Heart right ventricle (tissue), 16 donors: ENCODE measurements at places on chromosomes 6 and 20. TPM values are rescaled to one million over a fixed set of nuclear protein-coding genes. Genes with fewer than 3 reads are reported as not detected.

Gene LHFPL5
- total RNA-seq, result not detected

Gene FAM209A
- total RNA-seq, result not detected

Gene KIF25
- 0.39 TPM for total RNA-seq

Gene CLPSL1
- not detected for total RNA-seq

Gene SIGLEC1
- 6.6 TPM for total RNA-seq

Gene CGA
- 0.23 TPM for total RNA-seq

Gene TRDN
- 468 TPM for total RNA-seq

Gene NOX3
- total RNA-seq, result not detected

Gene CASS4
- 0.80 TPM for total RNA-seq

Gene COQ3
- 28.4 TPM for total RNA-seq

Gene MUCL3
- not detected for total RNA-seq

Gene IL17F
- not detected for total RNA-seq

Gene TNFAIP3
- total RNA-seq, result 33.3 TPM

Gene GDAP1L1
- total RNA-seq, result 0.20 TPM

Gene EPHA7
- total RNA-seq, result 0.22 TPM

Gene RNF146
- total RNA-seq, result 57.8 TPM

Gene CYP21A2
- not detected for total RNA-seq

Gene SNAI1
- 1.9 TPM for total RNA-seq

GRCh38 chr6:137352859-137353258, 133.7 kb upstream of the IFNGR1 start:
- DNase-seq, result no peak

DNA sequence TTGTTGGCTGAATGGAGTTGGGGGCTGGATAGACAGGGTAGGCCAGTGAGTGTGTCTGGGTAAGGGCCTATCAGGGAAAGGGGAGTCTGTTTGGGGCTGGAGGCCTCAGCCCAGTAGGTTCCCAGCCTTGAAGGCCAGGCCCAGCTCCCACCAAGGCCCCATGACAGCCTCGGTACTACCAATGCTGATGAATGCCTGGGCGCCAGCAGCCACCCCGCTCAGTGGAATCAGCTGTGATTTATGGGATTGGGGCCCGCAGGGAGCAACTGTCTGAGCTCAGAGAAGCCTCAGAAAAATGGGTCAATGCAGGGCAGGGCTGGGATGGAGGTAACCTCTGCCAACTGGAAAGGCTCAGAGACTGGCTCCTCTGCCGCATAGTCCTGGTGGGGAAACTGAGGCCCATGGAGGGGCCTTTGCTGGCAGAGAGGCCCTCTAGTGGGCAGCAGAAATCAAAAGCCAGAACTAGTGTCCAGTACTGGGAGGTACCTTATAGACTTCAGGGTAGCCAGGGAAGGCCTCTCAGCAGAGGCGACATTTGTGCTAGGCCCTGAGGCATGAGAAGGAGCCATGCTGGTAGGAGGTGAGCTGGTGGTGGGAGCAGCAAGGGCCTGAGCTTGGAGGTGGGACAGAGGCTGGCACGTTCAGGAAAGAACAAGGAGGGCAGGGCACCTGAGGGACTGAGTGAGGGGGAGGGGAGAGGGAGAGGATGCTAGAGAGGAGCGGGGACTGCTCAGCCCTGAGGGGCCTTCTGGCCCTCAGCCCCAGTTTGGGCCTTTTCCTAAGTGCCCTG, 36.4 kb downstream of the DLGAP4 start:
- no peak for DNase-seq

DNA sequence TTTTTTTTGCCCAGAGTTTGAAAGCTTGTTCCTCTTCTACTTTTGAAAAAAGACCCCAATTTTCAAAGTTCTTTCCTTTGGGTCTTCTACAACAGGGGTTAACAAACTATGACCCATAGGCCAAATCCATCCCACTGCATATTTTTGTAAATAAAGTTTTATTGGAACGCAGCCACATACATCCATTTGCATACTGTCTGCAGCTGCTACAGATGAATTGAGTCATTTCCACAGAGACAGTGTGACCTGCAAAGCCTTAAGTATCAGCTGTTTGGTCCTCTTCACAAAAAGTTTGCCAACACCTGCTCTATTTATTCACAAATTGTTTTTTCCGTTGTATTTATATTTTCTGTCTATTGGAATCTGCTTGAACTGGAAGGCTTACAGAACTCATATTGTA, 189.2 kb downstream of the TBC1D7 start:
- no peak for DNase-seq

DNA sequence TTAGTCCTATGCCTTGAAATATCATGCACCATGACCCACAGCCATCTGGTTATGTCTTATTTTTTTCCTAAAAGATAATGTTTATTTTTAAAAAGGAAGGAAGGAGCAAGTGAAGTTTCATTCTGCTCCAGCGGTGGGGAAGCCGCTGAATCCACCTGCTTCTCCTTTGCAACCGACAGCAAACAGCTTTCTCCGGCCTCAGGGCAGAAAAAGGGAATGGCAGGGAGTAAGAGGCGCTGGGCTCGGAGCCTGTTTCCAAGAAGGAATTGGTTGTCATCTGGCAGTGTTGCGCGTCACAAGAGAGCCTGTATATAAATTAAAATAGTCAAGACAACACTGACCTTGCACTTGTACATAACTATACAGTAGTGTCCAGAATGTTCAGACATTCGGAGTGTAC, 14.2 kb downstream of the GFRA4 start:
- DNase-seq, result no peak

GRCh38 chr20:47960769-47961541, 175.7 kb upstream of the SULF2 start:
- no peak for DNase-seq

DNA sequence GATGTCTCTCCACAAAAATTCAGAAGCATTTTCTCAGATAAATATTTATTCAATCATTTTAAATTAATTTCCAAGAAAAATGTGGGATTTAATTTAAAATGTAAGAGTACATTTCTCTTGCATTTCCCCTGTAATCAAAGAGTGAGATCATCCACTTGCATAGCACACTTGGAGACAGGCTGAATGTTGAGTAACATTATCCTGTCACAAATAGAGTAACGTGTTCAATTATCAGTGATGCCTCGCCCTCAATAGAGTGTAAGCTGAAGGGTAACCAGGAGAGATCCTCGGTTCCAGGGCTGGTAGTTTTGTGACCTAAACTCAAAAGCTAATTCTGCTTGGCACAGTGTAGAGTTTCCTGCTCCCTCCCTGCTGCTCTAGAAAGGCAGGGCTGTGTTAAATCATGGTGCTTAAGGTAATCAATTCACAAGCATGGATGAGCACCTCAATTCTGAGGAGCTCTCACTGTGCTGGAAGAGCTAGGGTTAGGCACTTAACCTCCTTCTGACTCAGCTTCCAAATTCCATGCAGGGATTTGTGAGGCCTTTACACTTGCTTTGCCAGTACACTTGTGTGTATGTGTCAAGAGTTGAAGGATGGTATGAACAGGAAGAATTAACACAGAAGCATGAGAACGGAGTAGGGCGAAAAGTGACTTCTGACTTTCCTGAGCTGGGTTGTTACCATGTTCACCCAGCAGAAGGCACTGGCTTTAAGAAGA, 56.6 kb downstream of the MMUT start:
- no peak for DNase-seq

- DNase-seq, result no peak
These were observed 268.0 kb upstream of the JARID2 start for GRCh38 chr6:14977747-14978382.

DNA sequence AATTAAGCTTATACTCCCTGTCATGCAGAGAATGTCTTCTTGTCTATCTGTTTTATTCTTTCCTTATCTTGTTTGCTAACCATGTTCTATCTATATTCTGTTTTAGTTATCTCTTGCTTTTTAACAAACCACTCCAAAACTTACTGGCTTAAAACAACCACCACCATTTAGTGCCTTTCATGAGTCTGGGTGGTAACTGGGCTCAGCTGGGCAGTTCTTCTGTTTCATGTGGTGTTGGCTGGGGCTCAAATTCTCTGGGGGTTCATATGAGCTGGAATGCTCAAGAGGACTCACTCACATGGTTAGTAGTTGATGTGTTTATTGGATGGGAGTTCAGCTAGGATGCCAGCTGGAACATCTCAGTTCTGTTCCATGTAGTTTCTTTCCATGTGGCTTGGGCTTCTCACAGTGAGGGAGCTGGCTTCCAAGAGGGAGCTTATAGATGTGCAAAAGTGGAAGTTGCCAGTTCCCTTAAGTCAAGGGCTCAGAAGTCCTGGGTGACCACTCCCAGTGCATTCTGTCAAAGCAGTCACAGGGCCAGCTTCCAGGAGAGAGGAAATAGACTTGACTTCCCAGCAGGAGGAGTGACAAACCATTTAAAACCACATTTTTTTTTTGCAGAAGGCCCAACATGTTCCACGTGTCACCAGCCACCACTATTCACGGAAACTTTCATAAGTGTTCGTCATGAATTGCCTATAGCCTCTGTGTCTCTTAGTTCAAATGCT, 70.4 kb downstream of the PLCB4 start:
- no peak for DNase-seq

DNA sequence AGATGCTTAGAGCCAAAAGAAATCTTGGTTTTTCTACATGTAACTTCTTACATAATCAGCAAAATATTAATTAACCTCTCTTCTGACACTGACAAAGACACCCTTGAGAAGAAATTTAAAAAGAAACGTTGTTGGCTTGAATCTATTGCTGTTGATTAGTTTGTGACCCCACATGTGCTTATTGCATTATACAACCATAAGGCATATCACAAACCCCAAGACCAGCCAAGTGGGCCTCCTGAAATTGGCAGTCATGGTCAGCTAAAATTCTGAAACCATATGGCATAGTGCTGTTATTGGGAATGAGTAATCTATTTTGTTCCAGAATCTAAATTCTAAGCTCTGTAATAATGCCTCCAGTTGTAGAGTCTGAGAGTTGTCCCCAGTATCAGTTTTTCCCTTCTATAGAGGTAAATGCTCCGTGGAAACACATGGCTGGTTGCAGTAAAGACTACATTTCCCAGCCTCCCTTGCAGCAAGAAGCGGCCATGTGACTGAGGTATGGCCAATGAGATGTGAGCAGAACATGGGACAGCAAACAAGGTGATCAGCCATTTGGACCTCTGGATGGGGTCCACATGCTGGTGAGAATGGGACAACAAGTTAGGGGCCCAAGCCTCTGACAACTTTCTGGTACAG, 42.3 kb upstream of the PTPN1 start:
- no peak for DNase-seq

DNA sequence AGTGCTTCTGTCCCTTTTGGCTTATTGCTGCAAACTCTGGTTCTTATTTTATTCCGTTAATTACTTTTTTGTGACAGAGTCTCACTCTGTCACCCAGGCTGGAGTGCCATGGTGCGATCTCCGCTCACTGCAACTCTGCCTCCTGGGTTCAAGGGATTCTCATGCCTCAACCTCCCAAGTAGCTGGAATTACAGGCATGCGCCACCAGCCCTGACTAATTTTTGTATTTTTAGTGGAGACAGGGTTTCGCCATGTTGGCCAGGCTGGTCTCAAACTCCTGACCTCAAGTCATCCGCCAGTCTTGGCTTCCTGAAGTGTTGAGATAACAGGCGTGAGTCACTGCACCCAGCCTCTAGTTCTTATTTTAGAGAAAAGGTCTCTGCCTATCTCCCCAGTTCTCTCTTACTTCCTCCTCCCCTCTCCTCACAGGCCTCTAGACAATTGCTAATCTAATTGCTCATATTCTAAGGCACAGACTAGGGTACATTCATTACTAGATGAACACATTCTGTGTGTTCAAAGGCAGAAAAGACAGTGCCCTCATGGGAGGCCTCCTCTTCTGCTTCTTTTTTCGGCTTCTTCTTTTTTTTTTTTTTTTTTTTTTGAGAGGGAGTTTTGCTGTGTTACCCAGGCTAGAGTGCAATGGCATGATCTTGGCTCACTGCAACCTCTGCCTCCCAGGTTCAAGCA, 27.0 kb downstream of the EDEM2 start:
- no peak for DNase-seq

- DNase-seq, result no peak
These were observed 494.0 kb upstream of the MAP3K7 start for GRCh38 chr6:91080871-91081270.

- no peak for DNase-seq
These were observed 15.6 kb upstream of the MYCT1 start for GRCh38 chr6:152682141-152682540.

- DNase-seq, result no peak
These were observed 74.1 kb downstream of the TFAP2C start for GRCh38 chr20:56702931-56703840.

DNA sequence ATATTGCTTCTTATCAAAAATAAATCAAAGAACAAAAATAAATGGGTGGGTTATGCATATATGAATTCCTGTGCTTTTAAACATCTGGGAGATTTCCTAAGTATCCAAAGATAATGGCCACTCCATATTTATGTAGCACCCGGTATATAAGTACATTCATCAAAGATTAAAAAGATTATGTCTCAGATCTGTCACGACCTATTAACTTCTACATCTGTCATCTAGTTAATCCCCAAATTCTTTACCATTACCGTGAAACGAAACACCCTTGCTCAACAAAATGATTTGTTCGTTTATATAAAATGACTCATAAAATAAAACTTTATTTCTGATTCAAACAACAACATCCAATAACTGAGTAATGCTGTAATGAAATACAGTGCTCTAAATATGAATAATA, 64.8 kb upstream of the FOXQ1 start:
- no peak for DNase-seq

DNA sequence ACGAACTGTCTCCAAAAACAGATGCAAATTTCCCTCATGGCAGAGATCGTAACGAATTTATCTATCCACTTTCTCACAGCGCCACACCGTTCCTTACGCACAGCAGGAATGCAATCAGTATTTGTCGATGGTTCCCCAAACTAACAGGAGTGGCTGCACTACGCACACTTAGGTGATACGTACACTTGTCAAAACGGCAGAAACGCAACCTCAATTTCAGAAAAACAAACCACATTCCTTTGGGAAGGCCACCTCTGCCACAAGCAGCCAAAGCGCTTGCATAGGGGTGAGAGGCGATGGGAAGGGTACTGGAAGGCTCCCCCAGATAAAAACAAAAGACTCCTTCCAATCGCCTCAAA, 638 bp downstream of the MDN1 start:
- DNase-seq, result no peak

- DNase-seq, result no peak
These were observed 427.3 kb upstream of the CITED2 start for GRCh38 chr6:139801571-139802321.

DNA sequence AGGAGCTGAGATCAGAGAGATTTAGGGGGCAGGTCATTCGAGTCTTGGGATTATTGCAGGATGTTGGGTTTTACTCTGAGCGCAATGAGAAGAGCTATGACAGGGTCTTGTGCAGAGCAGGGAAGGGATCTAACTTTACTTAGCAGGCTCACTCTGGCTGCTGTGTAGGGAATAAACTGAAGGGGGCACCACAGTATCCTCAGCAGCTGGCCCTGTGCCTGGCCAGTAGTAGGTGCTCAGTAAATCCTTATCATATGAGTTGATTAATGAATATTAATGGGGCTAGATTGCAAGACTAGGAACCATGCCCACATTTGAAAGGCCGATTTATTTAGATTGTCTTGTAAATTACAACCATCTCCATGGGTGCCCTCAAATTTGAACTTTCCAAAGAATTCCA, 4.6 kb upstream of the MDGA1 start:
- DNase-seq, result no peak

DNA sequence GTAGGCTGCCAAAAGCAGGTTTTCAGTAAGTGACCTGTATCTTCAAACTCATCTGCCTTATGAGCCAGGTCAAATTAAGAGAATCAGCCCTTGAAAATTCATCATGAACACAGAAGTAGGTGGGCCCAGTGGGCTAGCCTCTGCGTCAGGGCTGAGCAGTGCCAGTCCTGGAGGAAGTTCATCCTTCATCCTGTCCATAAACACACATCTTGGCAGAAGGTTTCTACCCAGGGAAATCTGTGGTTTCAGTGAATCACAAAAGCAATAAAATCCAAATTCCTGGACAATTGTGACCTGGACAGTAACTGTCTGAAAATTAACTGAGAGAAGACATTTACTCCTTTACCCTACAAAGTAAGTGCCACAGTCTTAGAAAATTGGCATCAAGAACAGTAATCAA, 72.4 kb downstream of the ATG5 start:
- DNase-seq, result no peak
